NCI-H1694 (cell line): ENCODE measurements at places on chromosomes 4 and X.

DNA sequence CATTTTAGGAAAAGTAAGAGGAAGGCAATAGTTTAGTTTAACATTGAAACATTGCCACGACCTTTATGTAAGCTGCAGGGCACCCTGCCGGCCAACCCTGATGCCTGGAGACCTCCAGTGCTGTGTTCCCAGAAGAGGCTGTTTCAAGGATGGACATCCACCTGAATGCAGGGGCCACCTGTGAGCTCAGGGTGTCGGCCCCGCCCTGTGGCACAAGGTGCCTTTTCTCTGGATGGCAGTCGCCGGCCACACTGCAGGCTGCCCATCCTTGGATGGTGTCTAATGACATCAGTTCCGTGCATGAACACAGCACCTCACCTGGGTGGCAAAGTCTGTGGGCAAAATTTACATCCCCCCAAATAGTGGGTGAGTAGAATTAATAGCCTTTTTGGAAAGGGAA lies 180.0 kb downstream of the AFAP1 start:
- no peak for DNase-seq

DNA sequence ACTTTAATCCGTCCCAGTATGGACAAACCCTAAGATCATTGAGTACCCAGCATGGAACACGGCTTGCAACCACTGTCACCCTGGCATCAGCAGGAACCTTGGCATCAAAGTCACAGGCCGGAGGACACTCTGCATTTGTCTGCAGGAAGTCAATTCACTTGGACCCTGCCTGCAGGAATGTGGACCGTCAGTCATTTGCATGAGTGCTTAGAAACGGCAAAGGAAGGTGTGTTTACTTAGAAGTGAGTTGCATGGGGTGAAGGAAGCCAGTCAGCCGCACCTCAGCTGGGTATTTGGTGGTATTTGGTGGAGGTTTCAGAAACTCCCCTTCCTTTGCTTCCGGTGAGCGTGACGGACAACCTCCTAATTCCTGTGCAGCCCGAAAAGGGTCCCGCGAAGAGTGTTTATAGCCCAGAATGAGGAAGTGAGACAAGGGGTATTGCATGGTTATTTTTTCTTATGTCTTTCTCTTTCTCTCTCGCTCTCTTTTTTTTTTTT lies 15.5 kb downstream of the P2RY8 start:
- DNase-seq, result no peak

DNA sequence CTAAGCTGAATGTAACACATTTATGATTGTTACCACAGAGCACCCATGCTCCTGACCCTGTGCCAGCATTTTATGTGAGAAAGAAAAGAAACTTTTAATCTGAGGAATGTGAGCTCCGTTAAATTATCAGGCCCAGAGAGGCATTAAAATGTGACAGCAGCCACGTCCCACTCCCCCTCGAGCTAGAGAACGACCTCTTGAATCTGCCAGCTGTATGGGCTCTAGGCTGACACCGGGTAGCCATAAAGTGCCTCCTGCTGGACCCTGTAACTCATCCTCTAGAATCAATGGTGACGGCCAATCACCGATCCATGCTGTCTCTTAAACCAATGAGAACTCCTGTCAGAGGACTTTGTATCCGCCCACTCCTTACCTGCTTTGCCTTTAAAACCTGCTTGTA lies 110.2 kb upstream of the ADRA2C start:
- DNase-seq, result no peak

- DNase-seq, result no peak
Measured at GRCh38 chrX:16593801-16594200, 56.2 kb upstream of the S100G start.

DNA sequence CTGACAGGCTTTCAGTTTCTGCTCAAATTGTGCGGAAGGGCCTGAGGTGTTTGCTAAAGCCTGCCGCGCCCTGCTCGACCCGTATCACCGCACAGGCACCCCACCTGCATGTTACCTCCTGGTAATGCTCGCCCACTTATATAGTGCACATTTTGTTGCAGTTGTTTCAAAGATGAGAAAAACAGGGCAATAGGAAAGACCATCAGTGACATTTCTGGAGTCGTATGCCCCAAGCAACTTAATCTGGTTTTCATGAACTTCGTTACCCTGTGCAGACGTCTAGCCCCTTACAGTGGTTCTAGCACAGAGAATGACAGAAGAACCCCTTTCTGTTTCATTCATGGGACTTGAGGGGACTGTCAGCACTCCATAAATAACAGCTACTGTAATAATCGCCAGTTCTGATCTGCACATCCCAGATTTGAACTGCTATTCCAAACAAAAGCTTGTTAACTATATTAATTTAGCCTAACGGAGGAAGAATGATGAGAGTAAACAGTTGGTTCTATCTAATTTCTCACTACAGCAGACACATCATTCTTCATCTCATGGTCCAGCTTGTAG lies 940 bp upstream of the DCTD start:
- DNase-seq, result no peak

GRCh38 chr4:8167291-8167690 lies 8.7 kb upstream of the ABLIM2 start:
- no peak for DNase-seq

- DNase-seq, result no peak
Measured at GRCh38 chr4:84482564-84483563, 16.2 kb downstream of the NKX6-1 start.

- DNase-seq, result no peak
Measured at GRCh38 chr4:147761218-147761883, 29.5 kb downstream of the ARHGAP10 start.

GRCh38 chrX:7586126-7586525 lies 256.8 kb upstream of the VCX start:
- no peak for DNase-seq

DNA sequence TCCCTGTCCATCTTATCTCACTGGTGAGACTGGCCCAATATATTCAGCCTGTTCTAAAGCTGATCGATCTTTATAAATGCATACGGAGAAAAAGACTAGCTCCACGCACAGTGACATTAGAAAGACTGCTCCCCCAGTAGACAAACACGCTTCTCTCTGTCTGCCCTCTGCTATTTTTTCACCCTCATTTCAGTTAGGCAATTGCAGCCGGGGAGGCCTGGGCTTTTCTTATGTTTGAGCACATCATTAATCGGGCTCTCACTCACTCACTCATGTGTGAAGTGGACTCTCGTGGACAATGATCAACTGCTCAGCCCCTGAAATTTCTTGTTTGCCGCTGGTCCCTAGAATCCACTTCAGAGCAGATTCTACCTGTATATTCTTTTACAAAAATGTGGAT lies 824.7 kb upstream of the TENM3 start:
- DNase-seq, result no peak

DNA sequence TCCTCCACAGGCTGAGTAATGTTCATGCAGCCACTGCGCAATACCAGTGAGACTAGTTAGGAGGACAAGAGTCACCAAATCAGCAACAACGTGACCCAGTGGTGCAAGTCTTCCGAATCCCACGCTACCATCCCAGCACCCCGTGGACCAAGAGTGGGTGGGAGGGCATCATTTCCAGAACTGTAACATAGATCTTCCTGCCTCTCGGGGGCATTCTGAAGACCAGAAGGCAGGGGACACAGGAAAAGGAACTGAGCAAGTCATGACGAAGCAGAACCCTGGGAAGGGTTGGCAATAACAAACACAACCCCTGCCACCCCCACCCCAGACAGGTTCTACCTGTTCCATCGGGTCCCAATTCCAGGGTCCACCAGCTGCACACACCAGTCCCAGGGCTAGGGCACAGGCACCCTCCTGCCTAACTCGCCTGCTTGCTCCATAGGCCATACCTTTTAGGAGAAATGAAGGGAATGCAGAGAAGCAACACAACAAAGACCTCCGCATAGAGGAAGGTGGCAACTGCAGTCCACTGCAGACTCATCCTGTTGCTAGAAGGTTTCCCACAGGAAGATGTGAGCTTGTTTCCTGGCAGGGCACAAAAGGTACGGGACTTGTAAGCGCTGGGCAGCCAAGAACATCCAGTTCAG lies 1.4 kb downstream of the BCAP31 start:
- DNase-seq, result no peak

DNA sequence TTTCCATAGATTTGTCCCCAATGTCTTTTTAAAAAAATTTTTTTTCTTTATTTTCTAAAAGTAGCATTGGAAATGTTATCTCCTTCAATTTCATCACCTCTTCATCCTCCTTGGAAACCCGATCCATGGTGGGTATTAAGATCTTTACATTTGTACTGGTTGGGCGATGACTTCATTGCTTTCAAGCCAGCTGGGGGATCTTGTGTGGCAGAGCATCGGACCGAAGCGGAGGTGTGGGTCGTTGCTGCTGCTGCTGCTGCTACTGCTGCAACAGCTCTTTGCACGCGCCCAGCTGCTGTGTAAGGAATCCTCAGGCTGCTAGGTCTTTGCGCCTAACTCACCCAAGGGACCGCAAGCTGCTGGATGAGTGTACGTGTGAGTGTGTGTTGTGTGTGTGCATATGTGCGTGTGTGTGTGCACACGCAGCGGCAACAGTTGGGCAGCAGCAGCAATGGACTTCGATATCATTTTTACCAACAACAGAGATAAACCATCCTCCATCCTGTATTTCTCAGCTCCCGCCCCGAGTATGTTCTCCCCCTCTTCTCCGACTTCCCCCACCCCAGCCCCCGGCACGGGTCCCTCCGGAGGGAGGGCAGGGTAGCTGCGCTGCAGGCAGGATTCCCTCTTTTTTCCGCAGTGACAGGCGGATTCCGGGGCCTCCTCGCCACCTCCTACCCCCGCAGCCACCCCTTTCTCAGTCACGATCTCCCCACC lies 768 bp upstream of the CDKL5 start:
- no peak for DNase-seq

DNA sequence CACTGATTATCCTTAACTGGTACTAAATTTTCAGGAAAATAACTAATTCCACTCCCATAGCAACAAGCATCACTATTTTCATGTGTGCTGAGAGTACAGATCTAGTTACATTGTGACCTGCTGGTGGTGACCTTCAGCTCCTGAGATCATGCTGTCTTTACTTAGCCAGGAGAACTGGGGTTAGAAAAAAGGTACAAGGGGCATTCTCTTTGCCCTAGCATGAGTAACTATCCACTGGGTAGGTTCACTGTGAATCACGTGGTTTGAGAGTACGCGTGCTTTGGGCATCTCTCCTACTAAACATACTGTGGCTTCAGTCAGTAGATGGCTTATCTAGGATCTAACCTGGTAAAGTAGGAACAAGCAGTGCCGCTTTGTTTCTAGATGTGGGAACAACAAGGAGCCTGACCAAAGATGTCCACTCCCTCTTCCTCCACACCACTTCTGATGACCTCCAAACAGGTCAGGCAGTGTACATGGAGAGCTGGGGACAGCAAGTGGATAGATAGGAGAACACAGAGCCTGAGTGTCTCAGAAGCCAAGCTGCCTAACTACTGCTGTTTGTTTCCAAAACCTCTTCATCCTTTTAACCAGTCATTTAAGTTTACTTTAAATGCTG lies 90.2 kb downstream of the CBR4 start:
- no peak for DNase-seq

DNA sequence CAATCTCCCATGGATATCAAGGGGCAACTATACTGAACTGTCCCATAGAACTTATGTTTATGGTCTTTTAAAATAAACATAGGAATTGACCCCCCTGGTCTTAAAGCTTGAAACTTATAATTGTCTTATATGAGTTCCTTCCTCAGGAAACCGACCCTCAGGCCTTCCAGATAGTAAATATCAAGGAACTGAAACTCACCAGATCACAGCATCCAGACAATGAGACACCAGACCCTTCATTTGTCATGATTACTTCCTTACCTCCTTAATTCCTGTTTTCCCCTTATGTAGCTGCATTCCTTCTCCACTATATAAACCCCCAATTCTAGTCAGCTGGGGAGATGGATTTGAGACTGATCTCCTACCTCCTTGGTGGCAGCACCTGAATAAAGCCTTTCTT lies 94.8 kb upstream of the GRPR start:
- DNase-seq, result no peak

GRCh38 chr4:160233141-160233540 lies 1130.3 kb downstream of the RAPGEF2 start:
- no peak for DNase-seq

DNA sequence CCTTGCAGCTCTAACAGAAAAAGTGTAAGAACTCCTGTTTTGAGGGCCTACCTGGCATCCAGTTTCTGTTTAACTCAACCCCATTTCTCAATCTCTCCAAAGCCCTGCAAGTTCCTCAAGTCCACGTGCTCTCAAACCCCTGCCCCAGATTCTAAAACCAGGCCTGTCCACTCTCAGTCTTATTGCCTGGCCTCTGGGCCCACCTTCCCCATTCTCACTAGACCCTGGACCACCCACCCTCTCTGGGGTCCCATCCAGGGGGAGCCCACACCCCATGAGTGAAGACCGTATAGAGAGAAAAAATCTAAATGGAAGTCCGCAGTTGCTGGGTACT lies 58.3 kb downstream of the TLR10 start:
- DNase-seq, result no peak

- no peak for DNase-seq
Measured at GRCh38 chr4:1345903-1346780, 866 bp upstream of the UVSSA start.

- no peak for DNase-seq
Measured at GRCh38 chr4:154612472-154613414, at the start of gene FGG. Gene FGG, minus strand, starts transcription at chr4:154612656. Its CDS starts 47 bp downstream, at chr4:154612609.

DNA sequence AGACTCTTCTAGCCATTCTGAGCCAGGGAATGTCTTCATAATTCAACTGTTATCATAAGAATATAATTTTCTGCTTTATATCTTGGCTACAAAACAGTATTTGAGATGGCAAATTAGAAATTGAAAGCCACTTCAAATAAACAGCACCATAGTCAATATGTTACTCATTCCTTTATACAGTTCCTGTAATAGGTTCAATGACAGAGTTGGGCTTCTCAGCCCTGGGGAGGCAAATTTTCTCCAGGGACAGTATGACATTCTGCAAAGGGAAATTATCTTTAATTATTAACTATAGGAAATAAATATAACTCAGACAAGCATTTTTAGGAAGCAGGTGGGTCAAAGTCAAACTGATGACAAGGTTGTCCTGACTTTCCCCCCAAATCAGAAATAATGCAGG lies 71.9 kb upstream of the RPS6KA6 start:
- no peak for DNase-seq

DNA sequence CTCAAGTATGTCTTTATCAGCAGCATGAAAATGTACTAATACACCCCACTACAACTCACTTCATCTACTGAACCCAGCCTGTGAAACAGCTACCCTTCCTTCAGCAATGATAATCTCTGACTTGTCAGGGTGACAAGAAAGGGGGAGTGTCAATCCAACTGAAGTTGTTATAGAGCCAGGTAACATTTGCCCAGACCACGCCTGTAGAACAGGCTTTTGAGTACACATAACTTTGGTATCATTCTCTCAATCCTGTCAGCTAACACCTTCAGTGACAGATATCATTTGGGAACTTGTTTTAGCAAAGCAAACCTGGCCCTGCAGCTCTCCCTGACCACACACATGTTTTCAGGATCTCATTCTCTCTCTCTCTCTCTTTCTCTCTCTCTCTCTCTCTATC lies 592.2 kb downstream of the SMARCA1 start:
- DNase-seq, result no peak

GRCh38 chr4:114077610-114078009 lies 98.2 kb upstream of the ARSJ start:
- no peak for DNase-seq

GRCh38 chrX:106725931-106726330 lies 570 bp upstream of the RNF128 start:
- DNase-seq, result no peak

- no peak for DNase-seq
Measured at GRCh38 chrX:73913580-73913979, 350.6 kb downstream of the CHIC1 start.
